Cerebellar nuclear complex (tissue), 1 donor: ENCODE measurements at places on chromosomes 6 and 20.
A peak's percentile ranks its signal among the peaks of the same experiment; 100 is the strongest.

DNA sequence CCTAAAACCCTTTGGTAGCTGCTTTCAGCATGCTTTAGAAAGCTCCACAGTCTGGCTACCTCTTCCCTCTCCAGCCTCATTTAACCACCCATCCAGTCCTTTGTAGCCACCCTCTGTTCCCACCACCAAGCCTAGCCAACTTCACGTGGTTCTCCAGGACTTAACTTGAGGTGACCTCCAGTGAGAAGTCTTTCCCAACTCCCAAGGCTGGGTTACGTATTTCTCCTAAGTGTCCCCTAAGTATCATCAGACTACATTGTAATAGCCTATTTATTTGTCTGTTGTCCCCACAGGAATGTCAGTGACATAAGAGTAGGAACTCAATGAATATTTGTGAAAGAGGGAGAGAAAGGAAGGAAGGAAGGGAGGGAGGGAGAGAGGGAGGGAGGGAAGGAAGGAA is 431.9 kb upstream of the JARID2 start:
- DNase-seq: no peak

DNA sequence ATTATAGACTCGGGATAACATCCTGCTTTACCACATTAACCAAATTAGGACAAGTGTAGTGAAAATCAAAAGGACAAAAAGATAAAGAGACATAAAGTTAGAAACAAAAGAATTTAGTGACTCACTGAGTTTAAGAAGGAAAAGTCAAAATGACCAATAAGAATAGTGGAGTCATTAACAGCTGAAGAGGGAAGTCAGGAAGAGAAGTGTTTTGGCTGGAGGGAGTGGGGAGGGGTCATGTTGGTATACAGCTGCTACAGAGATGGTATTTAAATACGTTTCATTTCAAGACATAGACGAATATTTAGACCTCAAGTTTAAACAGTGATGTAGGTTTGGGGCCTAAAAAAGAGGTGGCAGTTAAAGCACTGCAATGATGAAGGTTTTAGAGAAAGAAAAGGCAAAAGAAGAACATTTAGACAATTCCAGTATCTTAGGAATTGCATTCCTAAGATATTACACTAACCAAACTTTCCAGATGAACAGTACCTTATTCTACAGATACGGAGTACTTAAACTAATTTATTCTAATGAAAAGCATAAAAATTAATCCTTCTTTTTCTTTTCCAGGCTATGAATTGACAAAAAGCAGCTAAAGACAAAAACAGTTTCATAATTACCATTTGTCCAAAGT is 10.6 kb downstream of the FKBP5 start:
- no peak for DNase-seq

DNA sequence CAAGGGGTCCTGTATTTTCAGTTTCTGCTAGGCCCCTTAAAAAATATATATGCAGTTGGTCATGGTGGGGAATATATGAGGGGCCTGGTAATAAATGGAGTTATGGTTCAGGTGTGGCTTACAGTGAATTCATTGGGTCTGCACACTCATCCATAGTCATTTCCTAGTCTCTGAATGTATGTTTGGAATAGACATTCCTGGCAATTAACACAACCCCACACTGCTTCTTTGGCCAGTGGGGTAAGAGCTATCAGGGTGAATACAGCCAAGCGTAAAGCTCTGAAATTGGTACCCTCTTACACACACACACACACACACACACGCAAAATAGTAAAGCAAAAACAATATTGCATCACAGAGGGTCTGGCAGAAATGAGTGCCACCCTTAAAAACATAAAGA is 56.5 kb downstream of the QRSL1 start:
- DNase-seq: no peak

DNA sequence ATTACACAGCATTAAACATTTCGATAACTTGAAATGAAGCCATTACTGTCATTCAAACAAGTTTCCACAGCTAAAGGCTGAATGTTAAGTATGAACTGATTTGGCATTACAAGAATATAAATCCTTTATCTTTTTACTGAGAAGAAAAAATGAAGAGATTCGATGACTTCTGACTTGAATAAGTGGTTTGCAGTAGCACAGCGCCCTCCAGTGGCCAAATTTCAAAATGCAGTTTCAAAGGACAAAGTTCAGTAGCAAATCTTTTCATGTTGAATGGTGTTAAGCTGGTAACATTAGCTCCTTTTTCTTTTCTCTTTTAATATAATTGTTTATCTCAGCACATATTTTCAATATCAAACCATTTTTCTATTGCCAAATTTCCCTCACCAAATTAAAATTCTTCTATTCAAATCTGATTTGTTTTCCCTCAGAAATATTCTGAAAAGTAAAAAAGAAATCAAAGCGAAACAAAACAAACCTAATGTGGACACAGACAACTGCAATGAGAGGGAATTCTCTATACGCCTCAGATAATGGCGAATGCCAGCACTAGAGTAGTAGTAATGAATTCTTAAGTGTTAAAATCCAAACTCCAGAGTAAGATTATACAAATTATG is 145.7 kb downstream of the BTBD9 start:
- DNase-seq: peak; percentile 68

DNA sequence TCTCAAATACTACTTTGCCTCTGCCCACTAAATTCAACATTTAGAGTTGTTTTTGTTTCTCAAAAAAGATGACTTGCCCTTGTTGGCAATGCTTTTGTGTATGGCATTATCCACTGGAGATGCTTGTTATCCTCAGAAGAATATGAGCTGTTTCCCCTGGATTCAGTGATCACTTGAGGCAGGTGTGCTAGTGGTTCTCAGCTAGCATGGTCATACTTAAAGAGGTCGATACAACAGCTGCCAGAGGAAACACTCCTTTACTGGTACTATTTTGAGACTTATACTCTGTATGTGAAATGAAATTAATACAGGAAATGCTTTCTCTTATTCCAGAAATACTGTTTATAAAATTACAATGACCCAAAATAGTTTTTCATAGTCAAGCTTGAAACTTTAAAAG is 122.5 kb downstream of the HIVEP1 start:
- DNase-seq: no peak

DNA sequence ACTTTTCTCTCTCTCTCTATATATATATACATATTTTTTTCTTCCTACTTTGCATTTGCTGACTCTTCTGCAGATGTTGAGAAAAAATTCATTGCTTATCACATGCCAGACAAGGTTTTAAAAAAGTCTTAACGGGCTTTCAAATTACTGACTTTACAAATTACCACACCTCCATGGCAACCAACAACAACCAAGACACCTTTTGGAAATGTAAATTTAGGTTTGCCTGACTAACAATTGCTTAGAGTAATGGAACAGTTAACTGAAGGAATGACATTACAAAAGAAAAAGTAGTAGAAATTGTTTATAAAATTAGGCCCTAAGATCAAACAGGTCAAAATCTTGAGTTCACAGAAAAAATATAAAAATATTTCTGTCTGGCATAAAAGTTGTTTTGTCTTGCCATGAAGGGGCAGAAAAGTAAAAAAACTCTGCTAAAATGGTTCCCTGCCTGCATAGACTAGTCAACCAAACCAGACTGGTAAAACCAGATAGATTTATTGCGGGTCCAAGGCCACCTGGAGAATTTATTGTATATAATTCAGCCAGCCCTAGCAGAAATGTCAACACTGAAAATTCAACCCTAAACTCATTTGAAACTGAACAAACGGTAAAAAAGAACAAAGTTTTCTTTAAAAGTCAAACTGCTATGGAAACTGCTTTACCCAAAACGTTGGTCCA is 92.8 kb upstream of the FRMD1 start:
- DNase-seq: no peak

DNA sequence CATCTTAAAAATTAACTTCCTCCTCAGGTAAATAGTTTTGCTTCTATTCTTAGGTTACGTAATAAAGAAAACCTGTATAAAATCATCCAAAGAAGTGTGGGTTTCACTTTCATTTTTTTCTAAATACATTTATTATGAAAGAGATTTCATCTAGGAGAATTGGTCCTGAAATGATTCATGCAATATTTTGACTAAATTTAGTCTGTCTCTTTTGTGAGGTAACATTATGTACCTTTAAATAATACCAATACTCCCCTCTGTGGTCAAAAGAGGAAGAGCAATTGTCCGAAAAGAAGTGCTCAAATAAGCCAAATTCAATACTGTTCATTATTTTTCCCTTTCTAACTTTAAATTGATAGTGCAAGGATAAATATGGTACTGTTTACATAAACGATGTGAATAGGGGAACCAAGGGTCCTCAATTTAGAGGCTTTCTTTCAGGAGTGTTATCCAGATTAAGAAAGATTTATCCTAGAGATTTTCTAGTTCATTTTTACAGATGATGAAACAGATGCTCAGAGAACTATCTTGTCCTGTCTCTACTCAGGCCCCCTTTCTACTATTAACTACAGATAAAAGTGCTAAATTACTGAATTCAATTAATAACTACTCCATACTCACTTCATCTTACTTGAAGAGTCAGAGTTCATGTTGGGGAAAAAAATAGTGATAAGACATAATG is 26.2 kb downstream of the CYP39A1 start:
- peak; percentile 34 for DNase-seq

DNA sequence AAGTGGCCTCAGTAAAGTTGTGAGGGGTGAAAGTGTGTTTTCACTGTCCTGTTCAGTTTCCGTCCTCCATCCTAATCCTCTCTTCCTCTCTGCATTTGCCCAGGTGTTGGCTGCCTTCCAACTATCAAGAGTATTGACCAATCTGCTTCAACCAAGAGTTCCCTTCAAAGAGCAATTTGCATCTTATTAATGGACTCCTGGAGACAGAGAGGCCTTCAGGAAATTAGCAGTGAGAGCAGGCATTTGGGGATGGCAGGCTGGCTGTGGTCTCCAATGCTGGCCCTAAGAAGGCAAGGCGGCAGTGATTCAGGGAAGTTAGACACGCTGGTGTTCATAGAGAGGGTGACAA is 77.2 kb downstream of the GPR6 start:
- no peak for DNase-seq

GRCh38 chr6:72140795-72141194 is 254.4 kb downstream of the RIMS1 start:
- no peak for DNase-seq

DNA sequence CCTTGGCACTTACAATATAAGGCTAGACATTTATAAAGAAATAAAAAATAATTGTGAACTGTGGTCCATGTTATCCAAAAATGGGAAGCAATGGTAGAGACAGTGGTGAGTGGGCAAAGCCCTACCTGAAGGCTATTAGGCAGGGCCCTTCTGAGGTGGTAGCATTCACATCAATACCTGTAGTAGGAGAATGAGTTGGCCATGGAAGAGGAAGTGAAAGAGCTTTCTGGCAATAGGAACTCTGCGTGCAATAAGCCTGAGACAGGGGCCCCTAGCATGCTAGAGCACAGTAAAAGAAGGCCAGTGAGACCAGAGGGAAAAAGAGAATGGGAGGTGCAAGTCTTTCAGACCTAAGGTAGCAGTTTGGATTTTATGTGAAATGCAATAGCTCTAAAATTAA is 754.5 kb downstream of the PTPRT start:
- DNase-seq: no peak
